ENCODE measurements at places on chromosomes 1 and 21.

DNA sequence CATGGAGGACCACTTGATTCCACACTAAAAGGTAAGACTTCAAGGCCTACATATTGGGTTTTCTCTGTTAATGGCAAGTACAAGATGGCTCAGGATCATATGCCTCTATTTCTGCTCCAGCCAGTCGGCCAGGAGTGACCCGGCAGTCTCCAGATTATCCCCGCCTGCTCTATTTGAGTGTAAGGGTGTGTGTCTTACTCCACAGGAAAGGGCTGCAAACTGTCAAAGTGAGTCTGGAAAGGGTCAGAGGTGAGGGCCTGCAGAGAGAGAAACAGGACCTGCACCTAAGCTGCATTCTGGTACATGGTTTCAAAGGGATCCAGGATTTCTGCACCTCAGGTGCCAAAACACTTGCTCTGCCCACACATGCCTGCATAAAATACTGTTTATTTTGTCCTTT lies 9.2 kb downstream of the ZNF692 start:
- DNase-seq, result no peak

GRCh38 chr1:111517469-111518225 lies 14.2 kb upstream of the ADORA3 start:
- DNase-seq, result no peak

GRCh38 chr1:169395955-169396354 lies 28.0 kb downstream of the BLZF1 start:
- DNase-seq, result no peak

GRCh38 chr1:2022063-2022770 lies 3.1 kb downstream of the GABRD start:
- no peak for DNase-seq

DNA sequence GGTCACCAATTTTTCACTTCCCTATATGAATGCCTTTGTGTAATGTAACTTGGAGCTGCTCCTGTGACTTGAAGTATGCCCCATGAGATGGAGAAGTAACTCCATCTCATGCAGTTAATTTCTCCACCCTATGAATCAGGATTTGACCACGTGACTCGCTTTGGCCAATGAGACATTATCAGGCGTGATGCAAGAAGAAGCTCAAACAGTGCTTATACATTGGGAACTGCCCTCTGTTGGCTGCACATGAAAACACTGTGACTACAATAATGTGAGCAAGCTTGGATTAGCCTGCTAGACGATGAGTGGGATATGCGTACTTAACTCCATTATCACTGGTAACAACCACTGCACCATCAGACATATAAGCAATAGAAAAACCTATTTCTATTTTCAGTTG lies 684.4 kb downstream of the PLA2G4A start:
- DNase-seq, result no peak

Data from activated naive CD4-positive, alpha-beta T cell (primary cell).